ENCODE measurements at places on chromosomes 3 and 15.

GRCh38 chr3:170511371-170511770 is 74.5 kb downstream of the SLC7A14 start:
- DNase-seq = no peak

DNA sequence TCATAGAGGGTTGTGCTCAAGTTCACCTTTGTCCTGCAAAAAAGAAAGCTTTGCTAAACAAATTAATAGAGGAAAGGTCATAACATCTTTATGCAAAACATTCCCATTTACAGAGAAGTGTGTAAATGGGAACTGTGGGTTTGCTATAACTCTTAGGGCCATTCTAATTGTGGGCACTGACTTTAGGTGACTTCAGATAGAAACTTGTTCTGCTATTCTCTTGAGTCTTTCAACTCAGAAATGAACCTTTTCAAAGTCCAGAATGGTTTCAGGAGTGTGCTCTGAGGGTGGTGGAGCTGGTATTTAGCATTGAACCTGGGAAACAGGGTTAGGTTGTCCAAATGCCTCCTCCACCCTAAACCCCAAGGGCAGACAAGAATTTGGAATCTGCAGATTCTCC is 34.0 kb downstream of the SPTSSB start:
- no peak for DNase-seq

GRCh38 chr15:64582202-64582601 is 121.8 kb downstream of the ZNF609 start:
- no peak for DNase-seq

DNA sequence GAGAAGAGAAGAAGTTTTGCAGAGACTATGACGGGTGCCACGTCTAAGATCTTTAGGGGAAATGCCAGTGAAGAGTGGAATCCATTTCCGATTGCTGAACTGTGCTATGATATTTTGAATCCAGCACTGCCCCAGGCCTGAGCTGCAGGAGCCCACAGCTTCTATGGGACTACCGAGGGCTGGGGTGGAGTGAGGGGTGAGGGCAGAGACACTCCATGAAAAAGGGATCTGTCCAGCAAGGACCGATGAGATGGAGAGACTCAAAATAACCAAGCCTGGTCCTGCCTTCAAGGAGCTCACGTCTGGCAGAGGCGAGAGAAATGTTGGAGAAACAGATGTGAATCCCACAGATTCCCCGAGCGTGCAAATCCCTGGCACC is 79.8 kb upstream of the MEF2A start:
- DNase-seq = no peak

DNA sequence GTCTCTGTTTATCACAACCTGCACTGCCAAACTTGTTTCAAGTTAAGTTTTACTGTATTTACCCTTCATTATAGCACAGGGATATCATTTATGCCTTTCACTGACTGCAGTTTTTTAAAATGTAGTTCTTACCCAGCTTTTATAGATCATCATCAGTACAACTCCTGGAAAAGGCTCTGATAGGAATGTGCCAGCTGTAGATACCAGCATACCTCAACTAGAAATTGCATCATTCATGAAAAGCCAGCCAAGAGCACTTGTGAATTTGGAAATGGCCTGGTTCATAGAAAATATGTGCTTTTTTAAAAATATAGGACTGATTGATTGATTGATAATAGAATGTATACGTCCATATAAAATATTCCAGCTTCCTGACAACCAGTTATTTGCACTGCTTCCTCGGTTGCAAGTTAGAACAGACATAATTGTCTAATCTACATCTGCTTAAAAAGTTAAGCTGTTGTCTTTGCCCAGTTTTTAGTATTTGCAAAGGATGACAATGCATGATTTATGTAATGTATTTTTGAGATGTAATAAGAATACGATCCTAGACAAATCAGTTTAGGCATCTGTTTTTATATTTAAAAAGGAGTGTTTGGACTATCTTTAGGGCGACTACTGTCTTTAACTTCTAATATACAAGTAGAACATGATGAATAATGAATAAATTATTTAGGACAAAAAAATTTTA is 58.5 kb downstream of the DCUN1D1 start:
- peak; percentile 54 for DNase-seq

DNA sequence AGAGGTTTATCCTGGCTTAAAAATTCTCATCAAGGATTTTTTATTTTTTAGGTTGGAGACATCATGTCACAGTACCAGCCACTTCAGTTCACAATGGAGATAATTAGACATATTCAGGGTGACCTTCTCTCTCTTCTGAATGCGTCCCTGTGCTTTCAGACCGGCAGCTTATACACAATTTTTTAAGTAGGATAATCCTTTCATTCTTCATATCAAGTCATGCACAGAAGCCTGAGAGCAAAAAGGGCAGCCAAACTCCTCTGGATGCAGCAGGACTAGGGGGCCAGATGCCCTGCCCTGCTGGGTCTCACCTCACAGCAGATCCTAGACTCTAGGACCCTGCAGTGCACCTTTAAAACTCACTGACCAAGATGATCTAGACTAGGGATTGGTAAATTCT is 210.4 kb downstream of the ERC2 start:
- no peak for DNase-seq

DNA sequence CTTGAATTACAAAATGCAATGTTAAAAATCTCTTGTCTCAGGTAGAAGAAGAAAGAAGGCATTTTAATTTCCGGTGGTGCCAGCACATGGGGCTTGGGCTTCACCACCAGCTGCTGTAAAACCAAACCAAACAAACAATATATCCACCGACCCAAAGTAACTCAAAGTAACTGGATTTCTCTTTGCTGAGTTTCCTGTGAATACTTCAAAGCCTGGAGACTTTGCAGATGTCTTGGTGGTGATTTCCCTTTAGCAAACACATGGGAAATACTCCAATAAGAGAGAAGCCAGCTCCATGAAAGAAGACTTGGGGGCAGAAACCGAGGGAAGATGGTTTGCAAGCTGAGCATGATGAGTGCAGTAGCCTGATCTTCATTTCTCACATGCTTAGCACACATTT is 62.6 kb downstream of the EIF4E3 start:
- no peak for DNase-seq

- DNase-seq = no peak
These were observed 55.0 kb downstream of the SETD5 start for GRCh38 chr3:9452417-9452816.

DNA sequence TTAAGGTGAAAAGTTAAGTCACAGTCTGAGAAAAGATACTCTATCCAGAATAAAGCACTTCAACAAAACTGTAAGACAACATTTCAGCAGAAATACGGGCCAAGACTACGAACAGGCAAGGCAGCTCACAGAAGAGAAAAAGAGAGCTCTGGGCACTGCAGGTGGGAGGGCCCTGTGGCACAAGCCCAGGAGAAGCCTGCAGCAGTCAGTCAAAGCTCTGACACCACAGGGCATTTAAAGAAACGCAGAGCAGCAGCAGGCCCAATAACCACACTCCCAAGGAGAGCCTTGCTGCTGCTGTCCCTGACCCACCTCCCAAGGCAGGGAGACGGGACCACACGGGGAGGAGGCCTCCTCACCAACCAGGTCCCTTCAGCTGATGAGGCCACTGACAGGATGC is 19.2 kb downstream of the CHSY1 start:
- DNase-seq = no peak

DNA sequence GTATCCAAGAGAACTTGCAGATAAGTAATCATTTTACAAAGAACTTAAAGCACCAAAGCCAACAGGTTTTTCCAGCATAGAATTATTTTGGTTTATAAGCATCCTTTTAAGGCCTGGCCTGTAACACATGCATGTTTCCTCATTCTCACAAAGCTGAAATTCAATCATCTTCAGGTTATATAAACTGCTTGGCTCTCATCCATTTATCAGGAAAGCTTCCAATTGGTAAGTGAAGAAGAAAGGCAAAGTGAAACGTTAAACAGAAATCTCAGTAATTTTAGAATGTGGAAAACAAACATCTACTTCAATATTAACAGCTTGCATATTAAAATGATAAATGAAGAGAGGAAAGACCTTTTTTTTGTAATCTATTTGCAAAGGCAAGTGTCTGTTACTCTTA is 1.6 kb downstream of the SERP1 start:
- DNase-seq = peak; percentile 28

DNA sequence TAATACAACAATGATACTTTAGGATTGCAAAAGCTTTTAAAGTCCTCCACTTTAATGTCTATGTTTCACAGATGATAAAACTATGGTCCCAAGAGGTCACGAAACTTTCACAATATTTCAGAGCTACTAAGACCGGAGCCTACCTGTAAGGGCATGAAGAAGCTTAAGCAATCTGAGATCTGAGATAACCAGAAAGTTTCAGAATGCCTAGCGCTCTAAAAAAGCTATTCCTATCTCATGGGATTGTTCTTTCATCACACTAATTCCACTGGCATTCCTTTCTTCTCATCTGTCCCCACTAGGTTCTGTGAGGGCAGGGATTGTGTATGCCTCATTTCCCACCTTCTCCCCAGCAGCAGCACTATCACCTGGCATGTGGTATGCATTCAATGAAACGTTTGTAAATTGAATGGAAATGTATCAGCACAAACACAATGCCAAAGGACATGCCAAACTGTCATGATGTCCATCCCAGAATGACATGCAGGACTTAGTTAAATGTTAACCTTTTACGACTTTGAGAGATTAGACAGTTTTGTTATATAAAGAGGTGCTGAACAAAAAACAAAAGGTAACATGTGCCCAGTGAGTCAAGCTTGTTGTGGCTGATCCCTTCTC is 104.7 kb upstream of the NR2F2 start:
- no peak for DNase-seq

DNA sequence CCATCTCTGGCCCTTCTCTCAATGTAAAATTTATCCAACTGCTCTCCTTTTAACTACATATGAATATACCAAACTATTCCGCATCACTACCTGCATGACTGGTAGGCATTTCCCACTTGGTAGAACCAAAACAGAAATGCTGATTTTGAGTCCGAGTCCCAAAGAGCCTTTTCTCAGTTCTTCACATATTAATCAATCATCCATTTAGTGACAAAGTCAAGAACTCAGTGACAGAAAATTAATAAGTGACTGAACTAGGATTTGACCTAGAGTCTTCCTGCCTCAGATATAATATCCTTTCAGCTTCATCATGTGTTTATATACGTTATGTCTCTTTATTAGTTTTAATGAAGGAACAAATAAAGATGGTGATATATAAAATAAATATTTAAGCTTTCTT is 700.6 kb upstream of the GOLIM4 start:
- no peak for DNase-seq

DNA sequence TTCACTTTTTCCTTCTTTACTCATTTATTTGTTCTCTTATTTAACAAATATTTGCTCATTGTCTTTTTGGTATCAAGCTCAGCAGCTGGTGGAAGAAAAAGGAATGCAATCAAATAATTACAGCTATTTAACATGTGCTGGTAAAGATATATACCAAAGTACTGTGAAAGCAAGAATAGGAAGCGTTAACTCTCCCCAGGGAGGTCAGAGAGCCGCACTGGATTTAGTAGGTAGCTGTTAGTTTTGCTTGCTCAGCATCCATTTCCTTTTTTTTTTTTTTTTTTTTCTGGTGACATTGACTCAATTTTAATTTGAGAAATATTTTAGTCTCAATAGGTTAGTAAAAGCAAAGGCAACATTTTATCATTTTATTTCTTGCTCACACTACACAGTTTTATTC is 308.5 kb upstream of the MDFIC2 start:
- DNase-seq = no peak

DNA sequence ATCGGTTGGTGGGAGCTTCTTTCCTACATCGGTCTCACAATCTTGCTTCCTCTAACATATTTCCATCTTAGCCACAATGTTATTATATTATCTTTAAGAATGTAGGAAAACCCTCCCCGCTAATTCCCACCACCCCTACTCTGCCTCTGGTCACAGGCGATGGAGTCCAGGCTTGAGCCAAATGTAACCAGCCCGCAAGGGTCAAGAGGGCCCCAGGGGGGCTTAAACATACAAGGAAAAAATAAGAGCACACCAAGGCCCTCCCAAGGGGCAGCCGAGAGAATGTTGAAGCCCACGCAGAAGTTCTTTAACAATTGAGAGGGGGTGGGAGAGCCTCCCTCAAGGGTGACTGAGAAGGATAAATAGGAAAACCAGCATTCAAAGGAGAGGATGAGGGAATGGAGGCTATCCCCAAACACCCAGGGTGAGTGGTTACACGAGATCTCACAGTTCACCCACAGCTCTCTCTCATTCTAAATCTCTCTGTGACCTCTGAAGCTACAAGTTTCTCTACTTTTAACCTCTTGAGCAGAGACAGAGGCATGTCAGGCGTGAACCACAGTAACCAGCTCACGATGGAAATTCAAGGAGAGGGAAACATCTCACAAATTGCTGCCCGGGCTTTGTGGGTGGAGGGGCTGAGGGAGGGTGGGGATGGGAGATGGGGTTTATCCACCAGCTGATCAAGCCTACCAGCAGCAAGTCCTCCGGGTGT is 31.4 kb upstream of the UACA start:
- peak; percentile 66 for DNase-seq

DNA sequence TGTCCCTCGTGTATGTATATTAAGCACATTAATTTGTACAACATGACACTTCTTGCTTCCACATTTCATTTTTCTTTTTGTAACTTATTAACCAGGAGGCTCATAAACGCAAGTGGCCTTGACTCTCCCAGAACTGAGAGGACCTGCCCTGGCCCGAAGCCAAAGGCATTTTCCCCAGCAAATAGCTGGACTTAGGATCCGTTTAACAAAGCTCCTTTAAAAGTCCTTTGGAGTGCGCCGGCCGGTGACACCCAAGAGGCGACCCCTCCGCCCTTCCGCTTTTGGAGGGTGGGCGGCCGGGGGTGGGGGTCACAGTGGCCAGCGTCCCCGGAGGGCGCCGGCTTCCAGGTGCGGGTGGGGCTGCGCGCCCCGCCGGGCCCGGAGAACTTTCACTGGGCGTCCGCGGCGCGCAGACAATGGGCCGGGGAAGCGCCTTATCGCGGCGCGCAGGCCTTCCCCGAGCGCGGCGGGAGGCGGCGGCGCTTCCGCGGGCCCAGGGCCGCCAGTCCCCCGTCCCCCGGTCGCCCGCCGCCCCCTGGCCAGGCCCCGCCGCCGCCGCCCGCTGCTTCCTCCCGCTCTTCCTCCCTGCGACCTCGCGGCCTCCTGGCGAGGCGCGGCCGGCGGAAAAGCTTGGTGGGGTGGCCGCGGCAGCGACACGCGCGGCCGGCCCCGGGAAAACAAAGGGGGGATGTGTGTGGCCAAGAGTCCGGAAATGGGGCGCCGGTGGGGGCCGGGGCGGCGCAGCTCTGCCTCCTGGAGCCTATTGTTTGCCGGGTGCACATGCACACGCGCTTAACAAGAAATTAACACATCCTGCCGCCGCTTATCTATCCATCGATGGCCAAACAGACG is 613.4 kb downstream of the MCTP2 start:
- peak; percentile 17 for DNase-seq

DNA sequence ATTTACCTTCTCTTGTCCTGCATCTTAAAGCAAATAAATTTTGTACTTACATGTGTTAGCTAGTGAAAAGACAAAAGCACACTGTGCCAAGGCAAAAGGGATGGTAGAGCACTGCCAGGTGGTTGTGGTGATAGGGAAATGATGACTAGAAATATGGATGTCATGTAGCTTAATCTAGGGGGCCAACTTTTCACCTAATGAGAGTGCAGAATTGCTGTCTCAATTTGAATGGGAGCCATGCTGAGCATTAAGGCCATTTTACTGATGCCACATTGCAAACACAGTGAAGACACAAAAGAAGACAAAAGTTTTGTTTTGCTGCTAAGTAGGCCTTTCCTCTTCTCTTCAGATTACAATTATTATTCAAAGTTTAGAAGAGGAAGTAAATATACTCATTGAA is 274.7 kb downstream of the PDCD6IP start:
- DNase-seq = no peak

GRCh38 chr3:57068437-57069089 is 8.1 kb downstream of the SPATA12 start:
- peak; percentile 89 for DNase-seq

- DNase-seq = no peak
These were observed 62.3 kb upstream of the TNFAIP8L3 start for GRCh38 chr15:51156957-51157356.

- peak; percentile 58 for DNase-seq
These were observed 280.1 kb upstream of the RASGRP1 start for GRCh38 chr15:38844736-38845135.

Data from fibroblast of upper back skin (primary cell).